Osteoblast (primary cell): ENCODE measurements at places on chromosomes 3 and 15.

GRCh38 chr3:17028363-17028762 lies 143.6 kb downstream of the PLCL2 start:
- no peak for DNase-seq

- peak; percentile 81 for DNase-seq
Observed at GRCh38 chr3:33980252-33980651, 181.8 kb downstream of the PDCD6IP start.

- no peak for DNase-seq
Observed at GRCh38 chr15:39124553-39125171, 456.2 kb upstream of the THBS1 start.

- DNase-seq: no peak
Observed at GRCh38 chr15:56772868-56773639, 39.7 kb upstream of the ZNF280D start.

- no peak for DNase-seq
Observed at GRCh38 chr3:185151964-185152409, 873 bp downstream of the C3orf70 start.

- DNase-seq: no peak
Observed at GRCh38 chr3:172517859-172518466, 5.3 kb downstream of the TNFSF10 start.

DNA sequence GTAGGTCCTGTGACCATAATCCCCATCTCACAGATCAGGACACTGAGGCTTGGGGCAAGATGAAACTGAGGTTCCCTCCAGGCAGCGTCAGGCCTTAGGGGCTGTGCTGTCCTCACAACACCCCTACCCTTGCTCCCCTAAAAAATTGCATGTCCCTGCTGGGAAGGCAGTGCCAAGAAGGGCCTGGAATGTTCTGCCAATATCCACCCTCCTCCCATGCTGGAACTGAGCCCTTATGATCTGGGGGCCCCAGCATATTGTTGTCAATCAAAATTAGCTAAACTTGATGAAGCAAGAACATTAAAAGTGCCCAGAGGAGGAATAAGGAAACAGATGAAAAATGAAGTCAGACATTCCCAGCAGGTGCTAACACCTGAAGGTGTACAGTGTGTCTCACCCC lies 13.4 kb upstream of the RTP3 start:
- DNase-seq: no peak

- DNase-seq: peak; percentile 55
Observed at GRCh38 chr3:113532698-113533533, 561 bp downstream of the SIDT1 start.

DNA sequence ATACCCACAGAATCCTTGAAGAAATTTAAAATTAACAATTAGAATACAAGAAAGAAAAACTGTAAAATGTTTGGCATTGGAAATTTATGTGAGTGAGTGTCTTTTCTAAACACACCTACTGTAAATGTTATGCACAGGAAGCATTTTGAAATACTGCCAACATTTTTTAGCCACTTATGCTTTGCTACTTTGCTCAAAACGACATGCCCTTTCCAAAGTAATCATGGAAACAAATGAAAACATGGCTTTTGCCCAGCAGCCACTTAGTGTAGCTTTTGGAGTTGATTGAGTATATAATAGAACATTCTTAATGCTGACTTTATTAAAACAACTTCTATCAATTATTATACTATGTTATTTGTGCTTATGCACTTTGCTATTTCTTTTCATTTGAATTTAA lies 823.0 kb downstream of the CADM2 start:
- no peak for DNase-seq
